ENCODE measurements at places on chromosomes 7 and 10.

GRCh38 chr7:28729281-28729680 is 228.8 kb downstream of the TRIL start:
- DNase-seq = no peak

GRCh38 chr10:48464871-48465736 is 139.8 kb downstream of the ARHGAP22 start:
- no peak for DNase-seq

GRCh38 chr7:92560602-92561001 is 29.6 kb downstream of the FAM133B start:
- no peak for DNase-seq

DNA sequence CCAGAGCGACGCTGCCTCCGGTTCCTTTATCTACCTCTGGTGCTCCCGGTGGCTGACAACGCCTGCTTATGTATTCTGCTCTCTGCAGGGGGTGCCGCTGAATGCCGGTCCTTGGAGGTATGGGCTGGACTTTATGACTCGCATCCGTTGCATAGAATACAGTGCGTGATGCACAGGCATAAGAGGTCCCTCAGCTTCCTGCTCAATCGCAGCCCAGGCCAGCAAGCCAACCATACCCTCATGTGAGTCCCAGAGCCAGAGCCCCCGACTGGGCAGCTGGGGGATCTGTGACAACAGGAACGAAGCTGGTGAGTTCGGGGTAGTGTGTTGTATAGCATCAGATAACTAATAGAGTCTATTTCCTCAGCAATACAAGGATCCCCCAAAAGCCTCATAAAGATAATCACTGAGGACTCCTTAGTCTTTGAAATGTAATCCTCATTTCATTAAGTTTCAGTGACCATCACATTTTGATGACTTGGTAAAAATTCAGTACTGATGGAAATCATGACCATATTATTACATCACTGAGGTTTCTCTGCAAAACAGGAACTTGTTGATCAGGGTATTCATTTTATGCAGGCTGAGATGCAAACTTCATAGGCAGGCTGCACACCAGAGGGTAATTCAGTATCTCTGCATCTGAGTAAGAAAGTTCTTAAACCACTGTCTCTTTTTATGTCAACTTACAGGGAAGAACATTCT is 607.8 kb downstream of the PTPRN2 start:
- no peak for DNase-seq

DNA sequence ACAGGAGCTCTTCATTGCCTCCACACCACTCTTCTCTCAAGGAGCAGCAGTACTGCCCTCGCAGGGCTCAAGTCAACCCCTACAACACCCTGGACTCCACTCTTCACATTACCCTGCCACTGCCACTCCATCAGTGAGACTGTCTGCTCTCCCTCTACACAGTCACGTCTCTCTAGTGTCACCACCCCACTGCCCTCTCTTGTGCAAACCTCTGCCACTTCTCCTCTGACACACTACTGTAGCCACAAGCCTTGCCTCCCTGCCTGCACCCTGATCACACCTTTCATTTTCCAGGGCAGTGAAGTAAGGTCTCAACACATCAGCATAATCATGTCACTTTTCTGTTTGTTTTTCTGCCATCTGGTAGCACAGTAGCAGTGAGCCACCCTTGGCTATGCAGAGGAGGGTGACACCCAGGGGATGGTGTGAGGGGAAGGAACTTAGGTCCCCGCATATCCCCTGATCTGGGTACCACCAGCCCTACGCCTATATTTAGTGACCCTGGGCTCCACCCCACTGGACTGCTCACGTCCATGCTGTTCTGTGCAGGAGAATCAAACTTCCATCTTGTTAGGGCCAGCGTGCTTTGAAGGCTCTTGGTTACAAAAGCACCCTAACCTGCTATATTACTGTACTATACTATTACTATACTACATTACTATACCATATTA is 1.6 kb downstream of the C10orf143 start:
- DNase-seq = no peak

- no peak for DNase-seq
Measured at GRCh38 chr7:26022982-26023381, 129.0 kb upstream of the NFE2L3 start.

- DNase-seq = no peak
Measured at GRCh38 chr7:78052112-78052511, 253.5 kb downstream of the PHTF2 start.

DNA sequence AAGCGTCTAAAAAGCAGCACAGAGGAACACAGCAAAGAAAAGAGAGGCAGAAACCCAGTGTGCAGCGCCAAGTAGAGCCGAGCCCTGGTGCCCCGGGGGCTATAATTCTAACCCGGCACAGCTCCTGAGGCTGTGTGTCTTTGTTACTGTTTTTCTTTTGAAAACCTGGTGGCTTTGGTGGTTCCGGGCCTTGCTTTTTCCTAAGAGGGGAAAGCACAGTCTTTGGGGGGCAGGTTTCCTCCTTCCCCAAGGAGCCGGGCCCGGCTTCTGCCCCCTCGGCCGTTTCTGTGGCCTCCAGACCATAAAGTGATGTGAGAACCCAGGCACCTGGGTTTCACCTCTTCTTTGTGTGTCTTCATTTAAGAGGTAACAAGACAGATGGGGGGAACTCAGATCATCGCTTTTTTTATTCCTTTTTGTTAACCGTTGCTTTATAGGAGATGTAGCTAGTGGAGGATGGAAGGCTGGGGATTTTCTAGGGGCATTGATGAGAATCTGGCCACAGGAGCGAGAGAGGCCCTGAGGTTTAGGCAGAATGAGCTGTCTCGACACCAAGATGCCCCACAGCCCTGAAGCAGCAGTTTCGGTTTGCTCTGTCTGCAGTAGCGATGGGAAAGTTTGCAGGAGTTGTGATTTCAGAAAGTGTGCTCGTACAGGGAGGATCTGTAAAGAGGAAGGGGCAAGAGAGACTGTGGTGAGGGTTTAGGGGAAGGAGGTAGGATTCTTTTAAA is 367.8 kb upstream of the GALNT17 start:
- no peak for DNase-seq

GRCh38 chr10:681670-682318 is 7.7 kb downstream of the DIP2C start:
- DNase-seq = no peak

DNA sequence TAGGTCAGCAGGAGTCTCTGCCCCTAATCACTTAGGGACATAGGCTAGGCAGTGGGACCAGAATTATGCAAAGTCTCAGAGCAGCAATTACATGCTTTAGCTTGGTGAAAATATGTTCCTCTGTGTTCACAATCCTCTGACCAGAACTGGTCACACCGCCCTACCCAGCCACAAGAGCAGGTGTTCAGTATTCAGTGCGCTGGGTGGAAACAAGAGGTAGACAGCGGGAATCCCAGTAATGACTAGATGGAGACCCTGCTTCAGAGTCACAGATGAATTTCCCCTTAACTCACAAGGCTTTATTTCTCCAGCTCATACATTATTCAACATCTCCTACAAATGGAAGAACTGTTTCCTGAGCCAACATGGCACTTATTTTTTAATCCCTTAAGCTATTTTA is 763.7 kb upstream of the POM121L12 start:
- no peak for DNase-seq

GRCh38 chr7:41786404-41786803 is 83.5 kb upstream of the INHBA start:
- no peak for DNase-seq

- DNase-seq = no peak
Measured at GRCh38 chr7:148121401-148121800, 469.2 kb upstream of the C7orf33 start.

DNA sequence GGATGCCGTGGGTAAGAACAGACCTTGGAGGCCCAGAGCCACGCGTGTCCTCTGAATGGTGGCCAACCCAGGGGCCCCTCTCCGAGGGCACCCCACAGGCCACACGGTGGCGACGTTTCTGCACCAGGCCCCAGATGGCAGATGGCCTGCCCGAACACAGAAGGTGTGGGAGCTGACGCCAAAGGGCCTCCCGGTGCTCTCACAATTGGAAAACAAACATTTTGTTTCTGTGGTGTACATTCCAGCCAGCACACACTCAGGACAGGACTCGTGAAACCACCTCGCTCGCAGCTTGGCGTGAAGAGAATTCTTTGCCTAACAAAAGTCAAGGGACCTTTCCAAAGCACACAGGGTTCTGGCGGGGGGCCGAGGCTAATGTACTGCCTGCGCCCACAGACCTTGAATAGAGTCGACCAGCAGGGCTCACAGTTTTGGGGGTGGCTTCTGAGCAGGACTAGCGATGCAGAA is 112.1 kb downstream of the FAM53B start:
- DNase-seq = peak; percentile 36

- DNase-seq = no peak
Measured at GRCh38 chr10:97828721-97829120, 20.9 kb upstream of the GOLGA7B start.

DNA sequence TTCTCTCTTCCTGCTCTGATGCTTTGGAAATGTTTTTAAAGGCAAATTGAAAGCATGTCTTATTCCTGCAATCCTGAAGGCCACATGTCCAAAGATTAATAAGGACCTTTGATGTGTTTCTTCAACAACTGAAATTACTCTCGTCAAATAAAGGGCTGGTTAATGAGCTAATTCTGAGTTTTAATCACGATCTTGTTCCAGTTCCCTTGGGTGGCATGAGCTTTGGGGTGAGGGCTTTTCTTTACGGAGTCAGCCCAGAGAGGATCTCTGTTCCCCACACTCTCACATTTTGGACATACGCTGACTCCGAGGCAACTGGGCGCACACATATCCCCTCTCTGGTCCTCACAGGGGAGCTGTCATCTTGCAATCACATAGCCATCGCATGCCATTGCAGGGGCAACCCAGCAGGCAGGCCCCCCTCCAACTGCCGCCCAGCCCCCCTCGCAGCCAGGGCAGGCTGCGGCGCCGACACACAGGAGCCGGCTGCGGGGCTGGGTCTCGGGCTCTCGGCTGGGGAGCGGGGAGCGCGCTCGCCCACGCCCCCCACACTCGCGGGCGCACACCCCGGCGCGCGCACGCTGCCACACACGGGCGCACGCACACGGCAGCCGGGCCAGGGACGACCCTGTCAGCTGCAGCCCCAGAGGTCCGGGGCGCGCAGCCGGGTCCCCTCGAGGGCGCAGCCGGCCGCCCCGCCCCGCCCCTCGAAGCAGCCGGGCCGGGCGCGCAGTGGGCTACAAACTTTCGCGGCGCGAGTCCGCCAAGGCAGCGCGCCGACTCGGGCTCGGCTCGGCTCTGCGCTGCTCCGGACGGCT is at the start of gene GDF10:
TSS of gene GDF10 (plus strand) at position 587 of the 818 bp plus-strand sequence. CDS start 455 bp downstream, outside the sequence.
- DNase-seq = no peak

DNA sequence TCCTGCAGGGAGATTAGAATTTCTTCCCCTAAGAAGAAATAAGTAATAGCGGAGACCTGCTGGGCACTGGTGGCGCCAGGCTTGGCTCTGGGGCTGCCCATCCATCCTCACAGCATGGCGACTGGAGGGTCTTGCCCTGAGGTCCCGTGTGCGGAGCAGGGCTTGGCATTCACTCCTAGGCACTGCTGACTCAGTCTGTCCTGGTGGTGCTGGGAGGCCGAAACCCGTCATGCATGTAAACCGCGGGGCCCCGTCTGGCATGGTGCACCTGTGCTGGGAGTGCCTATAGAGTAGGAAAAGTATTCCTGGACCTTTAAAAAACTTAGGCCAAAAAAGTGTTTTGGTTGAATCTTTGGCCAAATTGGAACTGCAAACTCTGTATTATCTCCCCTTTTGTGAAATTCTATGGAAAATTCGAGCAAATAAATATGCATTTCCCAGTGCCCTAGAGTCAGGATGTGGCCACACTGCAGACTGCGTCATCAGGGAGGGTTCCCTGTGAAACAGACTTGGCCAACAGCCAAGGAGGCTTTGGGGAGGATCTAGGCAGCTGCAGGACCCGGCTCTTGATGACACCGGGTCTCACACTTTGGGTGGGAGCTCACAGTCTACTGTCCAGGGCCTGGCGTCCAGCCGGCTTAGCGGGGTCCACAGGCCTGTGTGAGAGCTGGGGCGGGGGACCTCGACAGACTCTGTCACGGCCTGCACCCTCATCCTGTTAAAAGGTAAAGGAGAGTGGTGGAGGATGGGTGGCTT is 122.3 kb downstream of the VIPR2 start:
- DNase-seq = no peak

GRCh38 chr10:131059881-131060280 is 251.6 kb downstream of the TCERG1L start:
- DNase-seq = no peak

DNA sequence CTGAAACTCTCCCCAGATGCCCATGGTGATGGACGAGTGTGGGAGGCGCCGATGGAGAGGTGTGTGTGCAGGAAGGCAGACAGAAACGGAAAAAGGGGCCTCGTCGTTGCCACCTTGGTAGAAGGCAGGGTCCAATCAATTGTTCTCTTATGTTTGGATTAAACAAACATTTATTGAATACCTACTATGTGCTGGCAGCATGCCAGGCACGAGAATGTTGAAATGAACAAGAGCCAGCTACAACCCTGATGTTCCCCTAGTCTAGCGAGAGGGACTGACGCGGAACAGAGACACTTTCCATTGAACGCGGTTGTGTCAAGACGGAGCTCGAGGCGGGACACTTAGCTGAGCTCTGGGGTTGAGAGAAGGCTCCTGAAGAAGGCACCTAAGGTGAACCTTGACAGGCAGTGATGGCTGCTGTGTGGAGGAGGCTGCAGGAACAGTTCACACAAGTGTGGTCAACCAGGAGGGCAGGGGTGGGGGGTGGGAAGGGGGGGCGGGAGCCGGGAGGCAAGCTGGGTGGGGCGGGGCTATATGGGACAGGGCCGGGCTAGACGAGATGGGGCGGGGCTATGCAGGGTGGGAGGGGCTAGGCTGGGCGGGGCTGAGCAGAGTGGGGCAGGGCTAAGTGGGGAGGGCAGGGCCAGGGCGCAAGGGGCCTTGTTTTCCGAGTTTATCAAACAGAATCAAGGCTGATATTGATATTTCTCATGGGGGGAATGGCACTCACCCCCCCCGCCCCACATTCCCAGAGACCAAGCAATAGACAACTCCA is 181.0 kb downstream of the GATA3 start:
- no peak for DNase-seq
